Astrocyte (in vitro differentiated cells and primary cell): ENCODE measurements at places on chromosomes 1 and 21. TPM values are rescaled to one million over a fixed set of nuclear protein-coding genes. Genes with fewer than 3 reads are reported as not detected.

The KLHDC9 gene
- 1.5 and 1.8 TPM in 2 replicates for total RNA-seq

The HOOK1 gene
- total RNA-seq = 1.7 and 1.8 TPM in 2 replicates

The BCAN gene
- 0.29 and 0.41 TPM in 2 replicates for total RNA-seq

The EDARADD gene
- total RNA-seq = 0.98 and 2.2 TPM in 2 replicates

The KRTAP12-4 gene
- total RNA-seq = not detected in 2 replicates
